H9 (cell line): ENCODE measurements at places on chromosomes 1 and 21. TPM values are rescaled to one million over a fixed set of nuclear protein-coding genes. Genes with fewer than 3 reads are reported as not detected.
A peak's percentile ranks its signal among the peaks of the same experiment; 100 is the strongest.

OR2T2 gene
- not detected in 2 replicates for total RNA-seq

SYTL1 gene
- 12.0 and 13.0 TPM in 2 replicates for total RNA-seq

CELA2A gene
- not detected in 2 replicates for total RNA-seq

CRP gene
- not detected in 2 replicates for total RNA-seq

USH2A gene
- total RNA-seq, result 0.04 and 0.11 TPM in 2 replicates

- H3K4me1 ChIP-seq, result no peaks in the 10 kb centered on the region
- H3K36me3 ChIP-seq, result no peaks in the 10 kb centered on the region
- H3K27ac ChIP-seq, result no peak overlapping the region
- no peak overlapping the region for H3K4me3 ChIP-seq
- no peaks in the 10 kb centered on the region for H3K27me3 ChIP-seq
These were observed 90.4 kb downstream of the RGS21 start for GRCh38 chr1:192407206-192407605.

- no peak overlapping the region for H3K27ac ChIP-seq
- H3K36me3 ChIP-seq, result no peaks in the 10 kb centered on the region
- DNase-seq, result peak; percentile 93
- no peak overlapping the region for H3K4me3 ChIP-seq
- H3K4me1 ChIP-seq, result no peaks in the 10 kb centered on the region
- H3K27me3 ChIP-seq, result no peaks in the 10 kb centered on the region
These were observed 21.5 kb downstream of the RAP1GAP start for GRCh38 chr1:21647431-21648351.

- H3K36me3 ChIP-seq, result no peaks in the 10 kb centered on the region
- no peaks in the 10 kb centered on the region for H3K4me1 ChIP-seq
- no peaks in the 10 kb centered on the region for H3K27me3 ChIP-seq
- no peak overlapping the region for H3K27ac ChIP-seq
These were observed 1.0 kb downstream of the DNAJB4 start for GRCh38 chr1:78005755-78006154.

- H3K36me3 ChIP-seq, result peaks cover 25% of the 10 kb centered on the region
- DNase-seq, result no peak
- H3K27ac ChIP-seq, result no peak overlapping the region
These were observed 21.5 kb downstream of the NDUFS5 start for GRCh38 chr1:39047374-39048229.

GRCh38 chr1:74673351-74674111 lies at the start of gene ERICH3:
Gene ERICH3 (minus strand): TSS chr1:74673792. CDS start chr1:74673519, 273 bp downstream.
- H3K36me3 ChIP-seq, result peaks cover 5% of the 10 kb centered on the region; the same call in 1 of the 3 replicates
- peak within 1 kb of the TSS; percentile 50; the same call in 1 of the 3 replicates for H3K4me3 ChIP-seq
- no peak within 1 kb of the TSS for H3K27ac ChIP-seq
- DNase-seq, result peak; percentile 40
- H3K27me3 ChIP-seq, result peaks cover 7% of the 10 kb centered on the region; the same call in 1 of the 2 replicates

GRCh38 chr1:177020851-177021589 lies 143.5 kb downstream of the ASTN1 start:
- H3K27me3 ChIP-seq, result no peaks in the 10 kb centered on the region
- H3K36me3 ChIP-seq, result no peaks in the 10 kb centered on the region
- DNase-seq, result no peak
- no peak overlapping the region for H3K4me3 ChIP-seq

DNA sequence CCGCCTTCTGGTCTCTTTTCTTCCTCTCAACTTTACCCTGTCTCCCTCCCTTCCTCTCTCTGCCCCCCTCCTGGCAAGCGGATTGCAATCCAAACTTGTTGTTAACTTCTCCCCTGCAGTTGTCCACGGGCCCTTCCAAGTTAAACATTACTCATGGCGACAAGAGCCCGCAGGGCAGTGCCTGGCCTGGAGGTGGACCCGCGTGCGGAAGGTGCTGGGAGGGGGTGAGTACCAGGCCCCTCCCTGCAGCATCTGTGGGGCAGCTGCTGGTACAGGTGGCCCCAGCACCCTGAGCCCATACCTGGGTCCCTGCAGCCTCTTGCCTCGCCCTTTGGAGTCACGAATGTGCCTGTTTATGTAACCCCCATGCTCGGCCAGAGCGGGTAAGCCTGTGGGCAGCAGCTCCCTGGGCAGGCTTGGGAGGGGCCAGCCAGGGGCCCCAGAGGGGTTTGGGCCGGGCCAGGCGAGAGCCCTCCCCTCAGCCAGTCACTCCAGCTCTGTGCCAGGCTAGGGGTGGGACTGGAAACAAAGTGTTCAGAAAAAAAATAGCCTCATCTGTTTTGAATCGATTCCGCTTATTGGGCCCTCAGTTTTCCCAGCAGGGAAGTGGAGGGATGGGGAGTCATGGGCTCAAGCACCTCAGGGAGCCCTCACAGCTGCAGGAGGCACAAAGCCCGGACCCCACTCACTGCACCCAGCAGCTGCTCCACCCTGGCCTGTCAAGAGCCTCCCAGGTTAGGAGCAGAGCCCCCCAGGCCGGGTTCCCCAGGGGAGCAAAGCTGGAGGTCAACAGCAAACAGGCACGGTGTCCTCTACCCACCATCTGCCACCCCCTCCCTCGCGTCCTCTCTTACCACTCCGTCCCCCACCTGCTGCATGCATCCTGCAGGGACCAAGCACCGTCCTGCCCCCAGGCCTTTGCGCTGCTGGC lies 14.0 kb upstream of the FAAP20 start:
- no peak overlapping the region for H3K27ac ChIP-seq
- H3K4me1 ChIP-seq, result no peaks in the 10 kb centered on the region
- H3K27me3 ChIP-seq, result no peaks in the 10 kb centered on the region

GRCh38 chr1:229561141-229561540 lies 2.6 kb upstream of the ABCB10 start:
- H3K27me3 ChIP-seq, result no peaks in the 10 kb centered on the region
- H3K27ac ChIP-seq, result no peak overlapping the region
- H3K4me1 ChIP-seq, result peaks cover 3% of the 10 kb centered on the region; the same call in 1 of the 2 replicates
- DNase-seq, result no peak
- H3K4me3 ChIP-seq, result no peak overlapping the region

DNA sequence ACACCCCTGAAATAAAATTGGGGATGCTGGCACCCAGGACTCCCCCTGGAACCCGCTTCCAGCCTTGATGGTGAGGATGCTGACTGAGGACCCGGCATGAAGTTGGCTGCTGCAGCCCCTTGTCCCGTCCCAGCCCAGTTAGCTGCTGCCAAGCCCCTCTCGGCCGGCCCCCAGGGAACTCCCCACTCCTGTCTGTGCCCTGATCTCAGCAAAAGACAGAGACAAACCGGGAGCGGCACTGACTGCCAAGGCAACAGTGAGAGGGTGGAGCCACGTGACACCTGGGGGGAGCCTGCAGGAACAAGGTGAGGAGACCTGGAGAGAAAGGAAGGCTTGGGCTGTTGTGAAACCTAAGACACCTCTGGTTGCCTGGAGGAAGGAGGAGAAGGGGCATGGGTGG lies 24.7 kb downstream of the CASZ1 start:
- H3K4me3 ChIP-seq, result no peak overlapping the region
- no peaks in the 10 kb centered on the region for H3K4me1 ChIP-seq
- H3K27me3 ChIP-seq, result no peaks in the 10 kb centered on the region
- no peaks in the 10 kb centered on the region for H3K36me3 ChIP-seq
- H3K27ac ChIP-seq, result no peak overlapping the region

GRCh38 chr1:221164951-221165838 lies 286.0 kb downstream of the HLX start:
- peaks cover 8% of the 10 kb centered on the region for H3K4me1 ChIP-seq
- H3K27me3 ChIP-seq, result no peaks in the 10 kb centered on the region
- no peaks in the 10 kb centered on the region for H3K36me3 ChIP-seq
- no peak overlapping the region for H3K4me3 ChIP-seq
- no peak overlapping the region for H3K27ac ChIP-seq
